ENCODE measurements at places on chromosomes 16 and 17.

- DNase-seq = no peak
These were observed 120.2 kb downstream of the C16orf78 start for GRCh38 chr16:49493836-49494235.

DNA sequence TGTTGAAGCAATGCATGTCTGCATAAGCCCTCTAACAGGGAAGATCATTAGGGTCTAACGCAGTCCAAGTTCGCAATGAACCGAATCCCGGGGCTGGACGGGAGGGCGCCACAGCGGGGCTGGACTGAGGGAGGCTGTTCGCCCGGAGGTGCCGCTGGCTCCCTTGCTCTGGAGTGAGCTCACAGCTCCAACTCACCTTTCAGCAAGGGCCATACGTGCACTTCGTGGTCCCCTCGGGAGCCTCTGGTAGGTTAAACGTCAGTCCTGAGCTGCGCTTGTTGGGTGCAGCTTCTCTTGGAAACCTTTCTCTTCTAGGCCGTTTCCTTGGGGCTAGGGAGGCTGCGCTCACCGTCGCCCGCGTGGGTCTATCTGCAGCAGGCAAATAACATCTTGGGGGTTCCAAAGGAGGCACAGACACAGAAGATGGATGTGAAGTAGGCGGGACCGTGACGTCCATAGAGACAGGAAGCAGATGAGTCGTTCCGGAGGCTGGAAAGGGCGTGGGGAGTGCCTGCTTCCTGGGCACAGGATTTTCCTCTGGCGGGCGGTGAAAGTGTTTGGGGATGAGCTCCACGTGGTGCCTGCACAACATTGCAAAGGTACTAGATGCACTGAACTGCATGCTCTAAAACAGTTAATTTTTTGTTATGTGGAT, 21.9 kb downstream of the ATP2C2 start:
- no peak for DNase-seq

DNA sequence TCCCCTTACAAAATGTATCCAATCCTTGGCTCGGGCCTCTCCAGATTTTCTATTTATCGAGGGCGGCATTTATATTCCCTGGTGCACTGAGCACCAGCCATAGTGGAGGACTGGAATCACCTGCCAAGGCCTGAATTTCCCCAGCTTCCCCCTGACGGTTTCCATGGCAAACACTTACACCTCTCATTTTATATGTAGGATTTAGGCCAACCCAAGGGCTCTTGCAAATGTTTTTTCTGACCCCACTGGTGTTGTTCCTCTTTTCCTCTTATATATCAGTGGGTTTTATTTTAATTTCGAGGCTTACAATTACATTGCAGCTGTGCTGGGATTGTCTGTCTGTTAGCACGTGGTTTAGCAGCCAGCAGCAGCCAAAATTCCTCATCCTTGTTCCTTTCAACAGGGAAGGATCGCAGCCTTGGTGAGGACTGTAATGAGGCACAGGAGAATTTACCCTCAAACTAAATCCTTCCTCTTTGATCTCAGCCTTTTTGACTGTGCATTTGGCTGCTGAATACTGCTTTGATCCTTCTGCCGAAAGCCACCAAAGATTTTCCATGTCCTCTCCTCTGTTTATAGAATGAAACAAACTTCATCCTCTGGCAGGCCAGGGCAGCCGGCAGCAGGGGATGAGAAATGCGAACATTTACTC, 26.5 kb upstream of the CES5A start:
- no peak for DNase-seq

DNA sequence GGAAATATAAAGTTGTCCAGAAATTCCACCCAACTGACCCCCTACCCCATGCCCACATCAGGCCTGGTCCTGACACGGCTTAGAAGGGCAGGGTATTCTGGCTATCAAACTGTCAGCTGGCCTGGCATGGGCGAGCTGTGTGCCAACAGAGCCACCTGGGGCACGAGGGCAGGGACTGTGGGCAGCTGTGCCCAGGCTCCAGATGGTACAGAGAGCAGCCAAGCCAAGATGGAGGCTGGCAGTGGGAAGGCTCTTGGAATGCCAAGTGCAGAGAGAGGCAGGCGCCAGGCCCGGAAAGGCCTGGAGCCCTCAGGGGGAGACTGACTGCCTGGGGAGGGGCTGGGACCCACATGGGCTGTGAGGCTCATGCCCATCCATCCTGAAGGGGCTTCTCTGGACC, 24.3 kb upstream of the PHF12 start:
- DNase-seq = no peak

DNA sequence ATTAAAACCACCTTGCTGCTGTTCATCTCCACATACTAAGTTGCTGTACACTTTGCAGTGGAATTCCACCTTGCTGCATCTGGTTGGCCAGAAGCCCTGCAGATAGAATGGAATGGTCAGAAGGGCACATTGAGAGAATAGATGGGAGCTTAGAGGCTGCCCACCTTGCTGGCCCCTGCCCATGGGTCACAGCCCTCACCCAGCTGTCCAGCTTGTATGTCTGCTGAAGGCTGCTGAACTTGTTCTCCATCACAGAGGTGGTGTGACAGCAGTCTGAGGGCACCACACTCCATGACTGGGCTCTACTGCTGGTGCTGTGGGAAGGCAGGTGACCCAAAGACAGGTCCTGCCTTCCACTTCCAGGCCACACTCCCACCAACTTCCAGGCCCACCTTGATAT, 1755.4 kb downstream of the TP53TG3F start:
- no peak for DNase-seq

GRCh38 chr17:44736551-44737240, 22.1 kb upstream of the ADAM11 start:
- no peak for DNase-seq

- no peak for DNase-seq
These were observed 22.3 kb upstream of the CNOT1 start for GRCh38 chr16:58651965-58652348.

DNA sequence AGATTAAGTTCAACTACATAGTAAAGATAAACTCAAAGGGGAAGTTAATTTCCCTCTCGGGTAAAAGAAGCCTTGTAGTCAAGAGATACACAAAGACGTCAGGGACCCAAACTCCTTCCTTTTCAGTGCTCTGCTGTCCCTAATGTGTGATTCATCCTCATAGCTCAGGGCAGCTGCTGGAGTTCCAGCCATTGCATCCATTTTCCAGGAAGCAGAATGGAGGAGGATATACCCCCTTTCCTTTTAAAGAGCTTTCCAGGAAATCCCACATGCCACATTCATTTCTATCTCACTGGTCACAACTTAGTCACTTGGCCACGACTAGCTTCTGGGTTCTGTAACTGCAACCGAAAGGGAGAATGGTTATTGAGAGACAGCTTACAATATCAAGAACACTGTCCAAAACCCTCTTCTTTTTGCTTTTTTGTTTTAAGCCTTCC, 95.3 kb downstream of the SOCS1 start:
- DNase-seq = no peak

GRCh38 chr17:63455417-63455816, 9.3 kb upstream of the CYB561 start:
- no peak for DNase-seq

DNA sequence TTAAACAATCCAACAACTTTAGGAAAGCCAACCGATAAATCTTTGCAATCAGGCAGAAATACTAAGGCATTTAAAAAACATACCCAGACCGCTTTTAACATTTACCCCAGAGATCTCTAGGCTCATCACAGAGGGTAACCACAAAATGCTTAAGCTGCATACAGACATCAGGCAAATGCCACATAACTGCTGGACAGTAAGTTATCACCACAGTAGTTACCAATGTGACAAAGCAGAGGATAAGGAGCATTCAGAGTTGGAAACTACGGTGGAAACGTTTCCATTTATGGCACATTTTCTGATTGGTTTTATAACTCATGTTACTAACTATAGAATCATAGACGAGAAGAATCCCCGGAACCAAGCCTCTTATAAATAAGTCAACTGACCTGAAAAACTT, 77.5 kb downstream of the KANSL1 start:
- no peak for DNase-seq

DNA sequence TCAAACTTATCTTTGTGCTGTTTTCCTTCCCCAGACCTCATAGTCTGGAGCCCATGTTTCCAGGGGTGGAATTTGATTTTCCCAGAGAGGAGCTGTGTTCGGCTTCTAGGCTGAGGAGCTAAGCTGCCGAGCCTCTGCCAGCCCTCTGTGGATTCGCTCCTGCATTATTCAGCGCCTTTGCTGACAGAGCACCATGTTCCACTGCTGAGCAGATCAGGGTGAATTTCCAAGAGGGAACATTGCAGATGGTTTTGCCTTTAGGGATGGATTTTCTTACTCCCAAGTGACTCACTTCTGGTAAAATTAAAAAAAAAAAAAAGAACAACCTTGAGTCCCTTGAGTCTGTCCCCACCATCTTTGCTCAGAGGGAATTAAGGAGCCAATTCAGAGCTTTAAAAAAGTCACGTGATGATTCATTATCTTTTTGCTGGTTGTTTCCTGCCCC, 229.5 kb downstream of the PRKCA start:
- no peak for DNase-seq

DNA sequence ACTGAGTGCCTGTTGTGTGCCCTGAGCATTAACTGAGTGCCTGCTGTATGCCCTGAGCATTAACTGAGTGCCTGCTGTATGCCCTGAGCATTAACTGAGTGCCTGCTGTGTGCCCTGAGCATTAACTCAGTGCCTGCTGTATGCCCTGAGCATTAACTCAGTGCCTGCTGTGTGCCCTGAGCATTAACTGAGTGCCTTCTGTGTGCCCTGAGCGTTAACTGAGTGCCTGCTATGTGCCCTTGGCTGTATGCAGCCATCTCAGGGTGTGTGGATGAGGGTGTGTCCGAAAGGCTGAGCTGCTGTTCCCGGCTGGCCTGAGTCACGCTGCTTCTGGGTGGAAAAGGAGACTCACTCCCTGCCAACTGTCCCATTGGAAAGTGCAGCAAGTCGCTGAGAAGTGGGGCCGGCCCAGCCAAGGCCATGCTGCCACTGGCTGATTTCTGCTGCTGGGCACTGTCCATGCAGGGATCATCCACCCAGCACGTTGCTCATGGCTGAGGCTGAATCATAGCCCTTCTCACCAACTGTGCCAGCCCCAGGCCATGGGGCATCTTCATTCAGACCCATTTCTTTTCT, 113.8 kb downstream of the OR1D5 start:
- DNase-seq = no peak

DNA sequence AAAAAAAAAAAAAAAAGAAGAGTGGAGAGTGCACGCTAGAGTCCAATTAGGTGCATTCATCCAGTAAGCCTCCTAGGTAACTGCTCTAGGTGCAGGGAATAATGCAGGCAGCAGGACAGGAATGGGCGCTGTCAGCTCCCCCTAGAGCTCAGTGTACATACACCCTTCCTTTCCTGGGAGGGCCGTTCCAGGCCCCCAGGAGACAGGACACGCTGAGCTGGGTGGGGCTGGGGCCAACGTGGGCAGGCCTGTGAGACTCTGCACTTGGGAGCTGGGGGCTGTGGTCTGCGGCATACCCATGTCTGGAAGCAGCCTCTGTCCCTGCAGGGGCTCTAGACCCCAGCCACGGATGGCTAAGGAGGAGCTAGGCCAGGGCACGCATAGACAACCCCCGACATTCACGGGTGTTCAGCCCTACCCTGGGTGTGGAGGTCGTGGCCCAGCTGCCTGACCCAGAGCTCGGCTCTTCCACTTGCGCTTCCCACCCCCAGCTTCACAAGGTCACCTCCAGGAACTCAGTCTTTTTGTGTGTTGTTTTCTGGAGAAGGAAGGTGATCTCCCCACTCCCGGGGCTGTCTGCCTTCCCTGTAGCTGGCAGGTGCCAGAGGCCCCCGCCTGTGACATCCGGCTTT, 1.0 kb upstream of the ANTKMT start:
- no peak for DNase-seq

DNA sequence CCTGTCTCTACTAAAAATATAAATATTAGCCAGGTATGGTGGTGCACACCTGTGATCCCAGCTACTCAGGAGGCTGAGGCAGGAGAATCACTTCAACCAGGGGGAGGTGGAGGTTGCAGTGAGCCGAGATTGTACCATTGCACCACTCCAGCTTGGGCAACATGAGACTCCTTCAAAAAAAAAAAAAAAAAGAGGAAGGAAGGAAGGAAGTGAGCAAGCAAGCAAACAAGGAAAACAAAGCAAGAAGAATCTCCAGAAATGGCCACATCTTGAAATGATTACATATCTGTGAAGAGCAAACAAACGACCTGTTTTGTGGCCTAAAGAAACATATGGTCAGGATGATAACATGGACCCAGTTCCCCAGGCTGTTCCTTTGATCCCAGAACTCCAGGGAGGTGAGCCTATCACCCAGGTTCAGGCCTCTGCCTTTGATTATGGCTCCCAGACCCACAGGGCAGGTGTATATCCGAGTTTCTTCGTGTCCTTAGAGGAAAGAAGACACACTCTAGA, 8.9 kb downstream of the ACOX1 start:
- no peak for DNase-seq

- peak; percentile 36 for DNase-seq
These were observed 244.1 kb upstream of the MON1B start for GRCh38 chr16:76946879-76947278.

DNA sequence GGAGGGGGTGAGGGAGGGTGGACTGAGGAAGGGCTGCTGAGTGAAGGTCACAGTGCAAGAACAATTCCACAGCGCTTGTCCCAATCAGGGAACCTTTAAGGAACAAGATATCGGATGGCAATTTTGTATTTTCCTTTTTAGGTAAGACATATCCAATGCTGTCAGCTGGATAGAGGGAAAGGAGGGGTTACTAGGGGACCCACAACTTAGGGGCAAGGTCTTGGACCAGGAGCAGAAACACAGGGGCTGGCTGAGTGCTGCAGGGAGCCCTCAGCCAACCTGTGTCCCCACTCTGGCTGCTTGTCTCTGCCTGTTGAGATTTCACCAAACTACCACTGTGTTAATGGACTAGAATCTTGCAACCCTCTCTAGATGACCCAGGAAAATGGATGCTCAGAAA, 47.6 kb downstream of the AKAP1 start:
- DNase-seq = no peak

DNA sequence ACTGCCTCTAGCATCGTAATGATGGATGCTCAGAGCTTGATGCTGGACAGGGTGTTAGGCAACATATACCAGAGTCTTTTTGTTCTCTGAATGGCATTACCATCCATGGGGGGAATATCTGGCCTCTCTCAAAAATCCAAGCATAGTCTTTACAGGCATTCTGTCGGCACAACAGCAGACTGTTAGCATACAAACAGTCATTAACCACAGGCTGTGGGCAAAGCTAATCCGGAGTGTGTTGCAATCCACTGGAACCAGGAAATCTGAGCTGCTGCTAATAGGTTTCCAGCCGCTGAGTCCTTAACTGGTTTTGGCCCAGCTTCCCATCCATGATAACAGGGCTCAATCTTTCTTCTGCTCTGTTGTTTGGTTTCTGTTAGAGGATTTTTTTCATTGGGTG, 371.9 kb downstream of the HS3ST3B1 start:
- DNase-seq = no peak

- no peak for DNase-seq
These were observed 96.9 kb downstream of the HS3ST4 start for GRCh38 chr16:25788637-25789036.

GRCh38 chr17:5418858-5419355, 555 bp downstream of the NUP88 start:
- peak; percentile 51 for DNase-seq

DNA sequence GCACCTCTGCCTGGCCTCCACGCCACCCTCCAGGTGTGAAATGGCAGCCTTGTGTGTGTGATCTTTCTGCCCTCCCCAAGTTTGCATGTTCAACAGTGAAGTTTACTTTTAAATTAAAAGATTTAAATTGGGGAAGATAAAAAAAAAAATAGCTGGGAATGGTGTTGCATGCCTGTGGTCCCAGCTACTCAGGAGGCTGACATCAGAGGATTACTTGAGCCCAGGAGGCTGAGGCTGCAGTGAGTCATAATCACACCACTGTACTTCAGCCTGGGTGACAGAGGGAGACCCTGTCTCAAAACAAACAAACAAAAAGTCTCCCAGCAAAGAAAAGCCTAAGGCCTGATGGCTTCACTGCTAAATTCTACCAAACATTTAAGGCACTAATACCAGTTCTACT, 35.4 kb upstream of the RNF43 start:
- DNase-seq = no peak

GRCh38 chr17:78013683-78014467, 55.4 kb downstream of the TNRC6C start:
- peak; percentile 19 for DNase-seq

Data from NCI-H748 treated with DMSO at 0.1 percent for 48 hours (cell line).